NCI-H526 treated with DMSO at 0.1 percent for 48 hours (cell line): ENCODE measurements at places on chromosomes 12 and 14.

- no peak for DNase-seq
Measured at GRCh38 chr12:91926848-91927247, 218.8 kb downstream of the BTG1 start.

DNA sequence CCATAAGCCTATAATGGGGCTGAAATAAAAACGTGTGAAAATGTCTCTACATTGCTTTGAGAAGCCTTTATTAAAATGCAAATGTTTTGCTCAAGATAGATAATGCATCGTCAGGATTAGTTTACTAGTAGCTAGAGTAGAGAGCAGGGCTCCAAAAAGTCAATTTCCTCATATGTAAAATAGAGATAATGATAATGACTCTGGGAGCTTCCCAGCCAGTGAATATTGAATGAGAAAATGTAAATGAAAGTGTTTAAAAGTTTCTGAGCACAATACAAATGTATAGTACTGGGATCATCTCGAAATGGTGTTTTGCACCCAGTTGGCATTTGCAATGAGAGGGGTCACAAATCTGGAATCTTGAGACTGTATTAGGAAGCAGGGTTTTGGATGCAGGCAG, 135.3 kb downstream of the OTOGL start:
- DNase-seq = no peak

DNA sequence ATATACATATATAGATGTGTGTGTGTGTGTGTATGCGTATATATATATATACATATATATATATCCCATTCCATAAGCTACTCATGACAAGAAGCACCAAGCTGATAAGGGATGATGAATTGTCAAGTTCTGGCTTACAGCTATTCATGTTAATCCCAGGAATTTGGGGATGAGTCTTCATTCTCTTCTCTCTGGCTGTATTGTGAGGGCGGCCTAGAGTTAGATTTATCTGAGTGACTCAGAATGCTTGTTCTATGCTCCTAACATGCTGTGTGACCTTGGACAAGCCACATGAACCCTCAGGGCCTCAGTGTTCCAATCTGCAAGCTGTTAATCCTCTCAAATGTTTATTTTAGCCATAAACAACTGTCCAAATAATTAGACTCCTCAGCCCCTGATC, 749.0 kb downstream of the MED13L start:
- DNase-seq = no peak

GRCh38 chr12:111313833-111314259, 55.0 kb downstream of the PHETA1 start:
- peak; percentile 56 for DNase-seq

DNA sequence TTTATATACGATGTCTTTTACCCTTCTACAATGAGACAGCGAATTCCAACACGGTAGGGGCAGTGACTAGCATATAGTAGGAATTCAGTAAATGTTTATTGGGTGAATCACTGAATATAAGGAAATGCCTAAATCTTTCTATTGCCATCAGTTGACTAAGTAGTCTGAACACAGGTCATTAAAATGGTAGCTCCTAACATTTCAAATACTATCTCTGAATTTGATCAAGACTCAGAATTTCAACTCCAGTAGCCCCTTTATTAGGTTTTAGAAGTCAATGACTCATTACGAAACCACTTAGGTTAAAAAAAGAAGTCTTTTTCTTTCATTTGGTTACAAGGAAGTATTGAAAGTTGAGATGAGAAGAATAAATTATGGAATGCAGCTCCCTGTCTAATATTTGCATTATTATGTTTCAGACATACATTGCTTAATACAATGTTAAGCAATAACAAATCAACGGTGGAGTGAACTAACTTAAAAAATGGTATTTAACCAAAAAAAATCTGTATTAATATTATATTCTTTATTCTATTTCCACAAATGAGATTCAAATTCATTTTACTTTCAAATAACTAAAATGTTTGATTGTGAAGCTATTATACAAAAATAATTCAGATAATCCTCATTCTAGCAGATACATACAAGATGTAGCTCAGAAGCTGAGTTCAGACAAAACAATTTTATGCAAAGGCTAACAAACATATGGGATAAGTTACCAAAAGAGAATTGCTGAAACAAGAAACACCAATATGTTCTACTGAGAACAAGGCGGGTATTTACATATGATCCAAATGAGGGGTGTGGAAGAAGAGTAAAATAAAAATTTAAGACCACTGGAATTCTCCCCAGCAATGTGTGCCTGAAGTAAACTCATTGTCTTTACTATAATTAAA, 302.7 kb downstream of the CEP128 start:
- no peak for DNase-seq

GRCh38 chr12:122963941-122964265, 2.4 kb downstream of the ABCB9 start:
- no peak for DNase-seq

DNA sequence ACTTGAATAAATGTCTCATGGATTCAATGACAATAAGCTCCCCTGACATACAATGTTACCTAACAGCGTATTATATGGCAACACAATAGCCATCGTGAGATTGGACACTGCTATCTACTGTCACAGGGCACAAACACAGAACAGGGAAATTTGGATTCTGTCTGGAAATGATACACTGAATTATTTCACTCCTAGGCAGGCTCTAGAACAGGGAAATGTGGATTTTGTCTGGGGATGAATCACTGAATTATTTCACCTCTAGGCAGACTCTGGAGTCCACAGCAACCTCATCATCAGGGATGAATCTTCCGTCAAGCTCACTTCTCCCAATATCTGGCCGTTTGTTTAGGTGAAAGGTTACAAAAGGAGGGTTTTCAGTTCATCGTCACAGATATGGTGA, 288.8 kb downstream of the TMEM132D start:
- no peak for DNase-seq

DNA sequence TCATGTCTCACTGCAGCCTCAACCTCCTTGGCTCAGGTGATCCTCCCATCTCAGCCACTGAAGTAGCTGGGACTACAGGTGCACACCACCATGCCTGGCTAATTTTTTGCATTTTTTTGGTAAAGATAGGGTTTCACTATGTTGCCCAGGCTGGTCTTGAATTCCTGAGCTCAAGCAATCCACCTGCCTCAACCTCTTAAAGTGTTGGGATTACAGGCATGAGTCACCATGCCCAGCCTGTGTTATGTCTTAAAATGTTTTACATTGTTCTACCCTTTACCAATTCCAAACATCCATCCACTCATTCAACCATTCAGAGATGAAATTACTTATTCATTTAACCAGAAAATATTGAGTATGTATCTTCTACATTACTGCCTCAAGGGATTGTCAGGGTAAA, 111.6 kb upstream of the BTG1 start:
- DNase-seq = no peak

DNA sequence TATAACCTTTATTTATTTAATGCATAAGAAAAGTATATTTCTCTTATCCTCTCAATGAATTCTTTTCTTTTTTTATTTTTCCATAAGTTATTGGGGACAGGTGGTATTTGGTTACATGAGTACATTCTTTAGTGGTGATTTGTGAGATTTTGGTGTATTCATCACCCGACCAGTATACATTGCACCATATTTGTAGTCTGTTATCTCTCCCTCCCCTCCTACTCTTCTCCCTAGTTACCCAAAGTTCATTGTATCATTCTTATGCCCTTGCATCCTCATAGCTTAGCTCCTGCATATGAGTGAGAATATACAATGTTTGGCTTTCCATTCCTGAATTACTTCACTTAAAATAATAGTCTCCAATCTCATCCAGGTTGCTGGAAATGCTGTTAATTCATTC, 1900.0 kb upstream of the SEL1L start:
- no peak for DNase-seq

DNA sequence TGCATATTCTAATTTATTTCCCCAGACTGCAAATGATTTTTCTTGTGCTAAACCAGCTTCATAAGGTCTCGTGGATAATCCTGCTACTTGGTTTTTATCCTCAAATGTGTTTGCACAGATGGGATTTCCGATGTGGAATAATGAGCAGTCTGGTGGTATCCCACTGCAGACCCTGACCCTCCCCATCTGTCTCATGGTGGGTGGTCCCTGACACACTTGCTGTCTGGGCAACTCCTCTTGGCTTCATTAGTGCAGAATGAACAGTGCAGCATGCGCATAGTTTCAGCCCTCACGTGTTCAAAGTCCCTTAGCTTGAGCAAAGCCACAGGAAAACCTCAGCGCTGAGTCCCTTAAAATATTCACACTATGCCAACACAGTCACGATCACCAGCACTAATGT, 996.5 kb downstream of the AACS start:
- no peak for DNase-seq

DNA sequence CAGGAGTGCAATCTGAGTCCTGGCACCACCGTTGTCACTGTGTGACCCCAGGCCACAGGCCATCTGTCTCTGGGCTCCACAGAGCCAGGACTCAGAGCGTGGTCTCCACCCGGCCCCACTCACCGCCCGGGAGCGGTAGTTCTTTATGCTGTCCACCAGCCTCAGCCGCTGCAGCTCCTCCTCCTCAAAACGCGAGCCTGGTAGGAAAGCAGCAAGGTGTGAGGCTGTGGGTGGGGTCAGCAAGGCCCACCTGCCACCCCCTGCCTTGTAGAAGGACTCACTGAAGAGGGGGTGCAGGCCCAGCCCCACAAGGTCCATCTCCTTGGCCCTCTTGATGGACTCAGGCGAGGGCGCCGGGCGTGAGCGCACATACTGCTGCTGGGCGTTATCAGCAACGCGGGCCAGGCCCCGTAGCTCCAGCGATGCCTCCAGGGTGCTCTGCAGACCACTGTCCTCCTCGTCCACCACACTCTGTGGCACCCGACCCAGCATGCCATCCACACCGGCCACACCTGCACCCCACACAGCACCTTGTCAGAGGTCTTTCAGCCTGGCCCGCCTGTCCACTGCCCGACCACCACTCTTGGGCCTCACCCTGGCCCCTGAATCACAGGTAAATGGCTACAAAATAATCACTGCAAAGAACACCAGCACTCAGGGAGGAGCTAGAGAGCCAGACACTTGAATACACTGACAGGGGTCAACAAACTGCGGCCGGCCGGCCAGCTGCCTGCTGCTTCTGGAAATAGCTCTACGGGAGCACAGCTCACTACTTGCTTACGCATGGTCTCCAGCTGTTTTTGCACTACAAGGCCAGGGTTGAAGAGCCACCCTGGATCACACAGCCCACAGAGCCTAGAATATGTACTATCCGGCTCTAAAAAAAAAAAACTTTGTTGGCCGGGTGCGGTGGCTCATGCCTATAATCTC, 16.3 kb downstream of the CFAP73 start:
- no peak for DNase-seq

DNA sequence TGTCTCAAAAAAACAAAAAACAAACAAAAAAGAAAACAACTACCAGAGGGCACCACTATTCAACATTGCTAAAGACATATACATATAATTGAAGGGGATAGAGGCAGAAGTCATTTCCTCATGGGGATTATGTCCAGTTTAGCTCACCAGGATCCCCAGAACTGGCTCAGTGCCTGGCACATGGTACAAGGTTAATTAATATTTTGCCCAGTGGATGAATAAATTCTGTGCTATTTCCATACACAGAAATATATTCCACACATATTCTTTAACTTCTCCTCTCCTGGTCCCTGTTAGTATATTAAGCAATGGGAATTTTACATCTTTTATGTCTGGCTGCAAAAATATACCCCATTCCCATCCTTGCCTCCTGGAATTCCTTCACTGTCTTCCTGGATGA, 6.7 kb downstream of the FOS start:
- no peak for DNase-seq

DNA sequence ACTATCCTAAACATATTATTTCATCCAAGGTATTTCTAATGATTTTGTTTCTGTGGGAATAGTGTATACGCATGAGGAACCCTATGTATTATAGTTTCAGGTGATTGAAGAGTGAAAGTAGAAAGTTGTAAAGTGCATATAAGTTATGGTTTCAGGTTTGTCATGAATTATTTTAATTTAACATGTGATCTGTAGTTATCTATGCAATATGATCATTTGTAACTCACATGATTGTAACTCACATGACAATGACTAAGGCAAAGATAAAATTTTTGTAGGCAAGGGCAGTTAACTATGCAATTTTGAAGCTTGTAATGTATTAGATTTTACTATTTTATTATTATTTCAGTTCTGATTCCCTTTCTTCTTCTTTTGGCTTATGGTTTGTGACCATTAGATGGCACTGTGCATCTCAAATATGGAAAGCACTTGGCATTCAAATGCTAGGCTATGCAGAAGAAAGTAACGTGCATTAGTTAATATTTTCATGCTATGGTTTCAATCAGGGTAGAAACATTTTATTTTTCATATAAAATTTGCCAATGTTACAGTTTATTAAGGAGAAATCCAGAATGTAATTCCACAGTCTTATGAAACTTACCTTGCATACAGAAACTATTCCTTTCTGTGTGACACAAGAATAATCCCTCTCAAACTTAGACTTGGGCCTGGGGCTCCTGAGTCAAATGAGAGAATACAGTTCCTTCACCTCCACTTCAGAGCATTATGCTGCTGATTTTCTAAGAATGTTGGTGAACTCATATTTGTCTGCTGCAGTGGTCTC, 15.8 kb upstream of the TMEM30B start:
- peak; percentile 12 for DNase-seq

DNA sequence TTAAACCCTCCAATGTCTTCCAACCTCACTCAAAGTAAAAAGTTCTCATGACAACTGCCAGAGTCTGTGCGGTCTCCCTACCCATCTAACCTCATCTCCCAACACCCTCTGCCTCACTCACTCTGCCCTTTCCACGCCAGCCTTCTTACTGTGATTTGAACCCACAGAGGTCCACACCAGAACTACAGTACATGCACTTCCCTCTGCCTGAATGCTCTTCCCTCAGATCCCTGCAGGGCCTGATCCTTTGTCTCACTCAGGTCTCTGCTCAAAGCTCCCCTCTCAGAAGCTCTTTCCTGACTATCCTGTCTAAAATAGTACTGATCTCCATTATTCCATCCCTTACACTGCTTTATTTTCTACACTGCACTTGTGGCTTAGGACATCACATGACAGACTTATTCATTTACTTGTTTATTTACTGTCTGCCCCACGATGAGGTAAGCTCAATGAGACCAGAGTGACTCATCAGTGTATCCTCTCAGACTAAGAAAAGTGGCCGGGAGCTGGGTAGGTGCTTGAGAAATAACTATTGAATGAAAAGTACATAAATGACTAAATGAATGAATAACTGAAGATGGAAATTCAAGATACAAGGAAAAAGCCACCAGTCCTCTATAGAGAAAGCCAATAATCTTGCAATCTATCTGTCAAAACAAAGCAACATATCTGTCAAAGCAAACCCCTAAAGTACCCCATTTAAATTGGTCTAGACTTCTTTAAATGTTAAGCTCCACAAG, 17.1 kb downstream of the POMT2 start:
- no peak for DNase-seq

DNA sequence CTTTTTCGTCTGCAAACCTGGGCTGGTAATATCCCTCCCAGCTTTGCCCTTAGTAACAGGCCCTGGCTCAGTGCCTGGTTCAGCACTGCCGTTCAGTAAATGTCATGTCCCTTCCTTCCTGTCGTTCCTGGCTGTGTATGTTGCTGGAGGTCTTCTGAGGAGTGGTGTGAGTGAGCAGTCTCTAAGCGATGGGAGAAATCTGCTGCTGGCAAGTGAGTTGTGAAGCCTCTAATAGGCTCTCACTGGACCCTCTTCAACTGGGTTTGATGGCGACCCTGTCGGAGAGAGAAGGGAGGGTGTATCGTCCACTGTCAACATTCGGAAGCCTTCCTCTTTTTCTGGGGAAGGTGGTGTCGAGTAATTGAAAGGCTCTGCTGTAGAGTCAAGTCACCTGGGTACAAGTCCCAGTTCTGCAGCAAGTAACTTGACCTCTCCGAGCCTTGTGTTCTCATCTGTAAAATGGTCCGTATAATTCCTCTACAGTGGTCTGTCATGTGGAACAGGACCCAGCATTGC, 62.8 kb downstream of the HRK start:
- DNase-seq = no peak

- no peak for DNase-seq
Measured at GRCh38 chr12:107735763-107736162, 25.2 kb downstream of the PRDM4 start.
